ENCODE measurements at places on chromosomes 4 and X. TPM values are rescaled to one million over a fixed set of nuclear protein-coding genes. Genes with fewer than 3 reads are reported as not detected.

The UGT2B17 gene
- total RNA-seq: not detected

The BST1 gene
- 6.8 TPM for total RNA-seq

The VCX2 gene
- not detected for total RNA-seq

The FAM53A gene
- 2.0 TPM for total RNA-seq

The TMEM131L gene
- 32.2 TPM for total RNA-seq

The SHROOM4 gene
- 5.3 TPM for total RNA-seq

The PCSK1N gene
- 0.30 TPM for total RNA-seq

The TREX2 gene
- total RNA-seq: 6.1 TPM

The TIGD4 gene
- total RNA-seq: 0.99 TPM

The LRRC66 gene
- total RNA-seq: 0.20 TPM

The IL3RA gene
- total RNA-seq: 5.7 TPM

The EGF gene
- total RNA-seq: 3.5 TPM

The CLNK gene
- 0.10 TPM for total RNA-seq

The TMPRSS11D gene
- 0.79 TPM for total RNA-seq

The KDR gene
- 32.4 TPM for total RNA-seq

The CXCL8 gene
- total RNA-seq: 15.5 TPM

The USP17L15 gene
- not detected for total RNA-seq

The AMER1 gene
- total RNA-seq: 4.7 TPM

The SLITRK4 gene
- total RNA-seq: 1.6 TPM

The KIF4A gene
- 5.8 TPM for total RNA-seq

The TSR2 gene
- total RNA-seq: 13.6 TPM

The TMPRSS11B gene
- total RNA-seq: not detected

The HGFAC gene
- total RNA-seq: 0.20 TPM

The CCKAR gene
- total RNA-seq: 0.49 TPM

The NEXMIF gene
- total RNA-seq: 1.7 TPM

The PCYT1B gene
- total RNA-seq: 0.49 TPM

The LNX1 gene
- total RNA-seq: 6.9 TPM

The PNMA6F gene
- not detected for total RNA-seq

The NR0B1 gene
- not detected for total RNA-seq

The CLDN22 gene
- total RNA-seq: not detected

The POU4F2 gene
- total RNA-seq: not detected

The RBM46 gene
- not detected for total RNA-seq

The CSN2 gene
- not detected for total RNA-seq

The OPHN1 gene
- 17.9 TPM for total RNA-seq

The ASB12 gene
- 2.6 TPM for total RNA-seq

The NALF2 gene
- 0.10 TPM for total RNA-seq

The CXorf49 gene
- total RNA-seq: not detected

The CENPVL2 gene
- total RNA-seq: not detected

The NRK gene
- 36.1 TPM for total RNA-seq

The RPA4 gene
- 3.8 TPM for total RNA-seq

The TENT5D gene
- total RNA-seq: not detected

The RAB40AL gene
- 0.59 TPM for total RNA-seq

The KIT gene
- total RNA-seq: 21.5 TPM

Measured in skin of body (tissue), 3 donors.